ENCODE measurements at places on chromosomes 6 and 20. TPM values are rescaled to one million over a fixed set of nuclear protein-coding genes. Genes with fewer than 3 reads are reported as not detected.

Gene SLC26A8
- total RNA-seq, result 0.33 TPM

Gene LGSN
- not detected for total RNA-seq

Gene CDC25B
- 56.3 TPM for total RNA-seq

Gene CYP21A2
- 2.3 TPM for total RNA-seq

Gene PPP1R16B
- 17.6 TPM for total RNA-seq

Gene ACSS1
- 14.8 TPM for total RNA-seq

Gene IL22RA2
- total RNA-seq, result not detected

Gene SEMG1
- not detected for total RNA-seq

Gene SEMG2
- not detected for total RNA-seq

Gene JAG1
- 226 TPM for total RNA-seq

DNA sequence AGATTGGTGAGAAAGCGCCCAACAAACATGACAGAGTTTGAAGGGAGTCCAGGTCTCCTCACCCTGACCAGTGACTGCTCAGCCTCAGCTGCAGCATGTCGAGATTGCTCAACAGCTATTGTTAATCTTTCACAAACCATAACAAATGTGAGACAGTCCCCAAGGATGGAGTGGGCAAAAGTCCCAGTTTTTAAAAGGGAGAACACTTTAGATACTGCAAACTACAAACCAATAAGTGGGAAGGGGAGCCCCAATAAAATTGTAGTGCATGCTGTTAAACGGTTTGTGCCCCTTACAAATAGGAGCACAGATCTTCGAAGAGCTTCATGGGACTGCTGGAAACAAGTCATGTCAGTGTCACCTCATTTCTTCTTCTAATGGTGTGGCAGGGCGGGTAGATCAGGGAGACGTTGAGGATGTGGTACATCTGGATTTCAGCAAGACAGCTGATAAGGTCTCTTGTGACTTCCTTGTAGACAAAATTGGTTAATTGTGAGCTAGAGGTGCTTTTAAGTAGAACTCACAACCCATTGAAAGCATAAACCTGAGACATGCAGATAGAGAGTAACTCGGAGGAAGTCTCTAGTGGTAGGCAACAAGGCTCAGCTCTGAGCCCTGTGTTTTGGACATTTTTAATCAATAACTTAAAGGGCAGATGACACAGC, 134.0 kb upstream of the ARMC2 start:
- no peak for DNase-seq
- H3K4me3 ChIP-seq, result no peak overlapping the region
- H3K27ac ChIP-seq, result no peak overlapping the region
- H3K4me1 ChIP-seq, result no peaks in the 10 kb centered on the region
- H3K27me3 ChIP-seq, result no peaks in the 10 kb centered on the region
- no peaks in the 10 kb centered on the region for H3K36me3 ChIP-seq

- no peak overlapping the region for H3K27ac ChIP-seq
- H3K36me3 ChIP-seq, result no peaks in the 10 kb centered on the region
- no peaks in the 10 kb centered on the region for H3K27me3 ChIP-seq
- no peak for DNase-seq
These were observed 665.5 kb downstream of the BCKDHB start for GRCh38 chr6:80771941-80772340.

DNA sequence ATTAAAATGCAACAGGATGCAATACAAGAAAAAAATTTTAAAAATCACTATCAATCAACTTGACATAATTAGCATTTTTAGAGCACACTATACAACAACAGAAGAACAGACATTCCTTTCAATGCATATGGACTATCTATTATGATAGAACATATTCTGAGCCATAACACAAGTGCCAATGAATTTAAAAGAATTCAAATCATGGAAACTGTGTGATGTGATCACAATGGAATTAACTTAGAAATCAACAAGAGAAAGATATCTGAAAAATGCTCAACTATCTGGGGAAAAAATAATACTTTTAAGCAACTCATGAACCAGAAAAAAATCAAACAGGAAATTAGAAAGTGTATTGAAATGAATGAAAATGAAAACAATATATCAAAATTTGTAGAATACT, 106.3 kb downstream of the ADTRP start:
- H3K4me1 ChIP-seq, result no peaks in the 10 kb centered on the region
- H3K4me3 ChIP-seq, result no peak overlapping the region
- no peak for DNase-seq
- no peak overlapping the region for H3K27ac ChIP-seq
- no peaks in the 10 kb centered on the region for H3K36me3 ChIP-seq

DNA sequence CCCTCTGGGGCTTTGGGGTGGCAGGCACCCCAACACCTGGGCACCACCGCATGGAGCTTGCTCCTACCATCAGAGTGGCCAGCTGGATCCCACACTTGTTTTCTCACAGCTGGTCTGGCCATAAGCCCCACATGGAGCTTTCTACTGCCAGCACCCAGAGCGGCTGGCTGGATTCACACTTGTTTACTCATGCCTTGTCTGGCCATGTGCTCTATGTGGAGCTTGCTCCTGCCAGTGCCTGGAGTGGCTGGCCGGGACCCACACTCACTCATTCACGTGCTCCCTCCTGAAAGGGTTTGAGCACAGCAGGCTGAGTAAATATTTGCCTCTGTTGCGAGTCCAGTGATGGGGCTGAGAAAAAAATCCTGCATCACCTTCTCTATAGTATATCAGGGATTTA, 487.0 kb downstream of the CD109 start:
- H3K4me3 ChIP-seq, result no peak overlapping the region
- no peaks in the 10 kb centered on the region for H3K27me3 ChIP-seq
- H3K36me3 ChIP-seq, result no peaks in the 10 kb centered on the region
- no peak overlapping the region for H3K27ac ChIP-seq

DNA sequence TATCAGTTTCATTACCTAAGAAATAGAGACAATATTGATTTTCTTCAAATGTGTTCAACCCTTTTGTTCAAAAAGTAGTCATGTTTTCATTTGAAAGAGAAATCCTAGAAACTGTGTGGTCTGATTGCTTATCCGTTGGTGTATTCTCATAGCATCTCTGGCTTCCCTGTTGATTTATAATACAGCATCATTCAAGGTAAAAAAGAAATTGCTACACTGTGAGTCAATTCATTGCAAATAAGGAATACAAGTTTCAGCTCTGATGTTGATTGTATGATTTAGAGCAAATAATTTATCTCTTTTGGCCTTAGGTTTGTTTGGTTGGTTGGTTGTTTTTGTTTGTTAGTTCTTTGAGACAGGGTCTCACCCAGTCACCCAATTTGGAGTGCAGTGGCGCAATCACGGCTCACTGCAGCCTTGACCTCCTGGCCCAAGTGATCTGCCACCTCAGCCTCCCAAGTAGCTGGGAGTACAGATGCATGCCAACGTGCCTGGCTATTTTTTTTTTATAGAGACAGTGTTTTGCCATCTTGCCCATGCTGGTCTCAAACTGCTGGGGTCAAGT, 185.5 kb upstream of the TNFAIP3 start:
- no peaks in the 10 kb centered on the region for H3K36me3 ChIP-seq
- H3K27me3 ChIP-seq, result no peaks in the 10 kb centered on the region
- H3K4me1 ChIP-seq, result no peaks in the 10 kb centered on the region
- H3K27ac ChIP-seq, result no peak overlapping the region

GRCh38 chr6:81331526-81331925, 421.0 kb downstream of the TENT5A start:
- H3K36me3 ChIP-seq, result no peaks in the 10 kb centered on the region
- no peak overlapping the region for H3K4me3 ChIP-seq
- DNase-seq, result no peak
- no peaks in the 10 kb centered on the region for H3K27me3 ChIP-seq
- H3K4me1 ChIP-seq, result no peaks in the 10 kb centered on the region

DNA sequence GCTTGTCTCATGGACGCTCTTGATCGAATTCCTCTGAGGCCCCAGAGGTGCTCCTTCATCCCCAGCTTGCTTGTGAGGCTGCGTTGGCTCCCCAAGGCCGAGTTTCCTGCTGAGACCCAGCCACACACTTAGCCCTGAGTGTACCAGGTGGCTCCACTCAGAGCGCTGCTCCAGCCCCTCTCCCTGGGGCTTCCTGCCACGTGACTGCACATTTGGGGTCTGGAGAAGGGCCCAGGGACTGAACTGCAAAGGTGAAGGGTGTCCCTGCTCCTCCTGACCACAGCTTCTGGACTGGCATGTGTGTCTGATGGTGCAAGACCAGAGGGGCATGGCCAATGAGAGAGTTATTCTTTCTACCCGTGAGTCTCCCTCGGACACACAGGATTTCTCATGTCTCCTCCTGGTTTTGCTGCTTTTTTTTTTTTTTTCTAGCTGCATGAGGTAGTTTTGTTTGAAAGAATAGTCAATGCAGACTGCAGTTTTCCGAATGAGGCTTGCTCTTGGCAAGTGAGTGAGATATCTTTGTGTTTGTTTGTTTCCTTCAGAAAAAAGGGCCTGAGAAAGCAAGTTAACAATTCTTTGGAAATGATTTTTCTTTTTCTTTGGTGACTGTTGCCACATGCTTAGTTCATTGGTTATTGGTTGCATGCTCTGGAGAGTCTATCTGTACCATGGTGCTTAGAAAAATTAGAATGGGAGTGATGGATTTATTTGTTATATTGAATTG, 3.1 kb upstream of the ZNF831 start:
- H3K27me3 ChIP-seq, result no peaks in the 10 kb centered on the region
- no peak for DNase-seq
- no peak overlapping the region for H3K4me3 ChIP-seq
- H3K4me1 ChIP-seq, result no peaks in the 10 kb centered on the region
- H3K36me3 ChIP-seq, result no peaks in the 10 kb centered on the region
- no peak overlapping the region for H3K27ac ChIP-seq

DNA sequence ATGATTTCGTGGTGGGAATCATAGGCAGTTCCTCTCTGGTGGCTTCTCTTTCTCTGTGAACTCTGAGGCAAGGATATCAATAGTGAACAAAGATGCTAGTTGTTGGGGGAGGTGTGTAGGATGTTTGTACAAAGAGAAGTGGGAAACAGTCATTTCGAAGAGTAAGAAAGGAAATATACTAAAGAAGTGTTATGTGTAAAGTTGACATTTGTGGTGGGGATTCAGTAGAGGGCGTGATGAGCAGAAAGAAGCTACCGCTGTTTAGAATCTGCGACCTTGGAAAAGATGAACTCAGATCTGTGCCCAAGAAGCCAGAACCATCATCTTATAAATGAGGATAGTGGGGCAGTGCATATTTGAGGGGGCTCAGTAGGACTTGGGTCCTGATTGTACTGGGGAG, 11.4 kb downstream of the SLC35F1 start:
- H3K4me1 ChIP-seq, result no peaks in the 10 kb centered on the region
- DNase-seq, result no peak
- no peak overlapping the region for H3K27ac ChIP-seq
- no peaks in the 10 kb centered on the region for H3K36me3 ChIP-seq
- no peak overlapping the region for H3K4me3 ChIP-seq

DNA sequence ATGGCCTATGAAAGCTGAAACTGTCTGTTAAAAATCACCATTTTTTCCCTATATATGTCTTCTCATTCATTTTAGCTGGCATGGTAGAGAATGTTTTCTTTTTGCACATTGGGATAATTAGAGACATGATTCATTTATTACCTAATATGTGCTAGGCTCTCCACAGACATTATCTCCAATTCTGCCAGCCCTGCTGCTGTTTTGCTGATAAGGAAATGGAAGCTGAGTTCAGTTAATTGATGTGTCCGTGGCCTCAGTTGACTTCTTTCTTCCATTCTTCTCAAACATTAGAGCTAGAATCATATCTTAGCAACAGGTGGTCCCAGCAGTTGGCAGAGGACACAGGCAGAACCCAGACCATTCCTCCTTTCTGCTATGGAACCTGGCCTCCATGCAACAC, 644.1 kb upstream of the CITED2 start:
- no peak overlapping the region for H3K4me3 ChIP-seq
- DNase-seq, result no peak
- no peaks in the 10 kb centered on the region for H3K36me3 ChIP-seq
- H3K27ac ChIP-seq, result no peak overlapping the region

GRCh38 chr20:889106-889505, 27.0 kb downstream of the ANGPT4 start:
- no peak overlapping the region for H3K4me3 ChIP-seq
- no peak overlapping the region for H3K27ac ChIP-seq
- H3K4me1 ChIP-seq, result no peaks in the 10 kb centered on the region
- no peaks in the 10 kb centered on the region for H3K27me3 ChIP-seq

DNA sequence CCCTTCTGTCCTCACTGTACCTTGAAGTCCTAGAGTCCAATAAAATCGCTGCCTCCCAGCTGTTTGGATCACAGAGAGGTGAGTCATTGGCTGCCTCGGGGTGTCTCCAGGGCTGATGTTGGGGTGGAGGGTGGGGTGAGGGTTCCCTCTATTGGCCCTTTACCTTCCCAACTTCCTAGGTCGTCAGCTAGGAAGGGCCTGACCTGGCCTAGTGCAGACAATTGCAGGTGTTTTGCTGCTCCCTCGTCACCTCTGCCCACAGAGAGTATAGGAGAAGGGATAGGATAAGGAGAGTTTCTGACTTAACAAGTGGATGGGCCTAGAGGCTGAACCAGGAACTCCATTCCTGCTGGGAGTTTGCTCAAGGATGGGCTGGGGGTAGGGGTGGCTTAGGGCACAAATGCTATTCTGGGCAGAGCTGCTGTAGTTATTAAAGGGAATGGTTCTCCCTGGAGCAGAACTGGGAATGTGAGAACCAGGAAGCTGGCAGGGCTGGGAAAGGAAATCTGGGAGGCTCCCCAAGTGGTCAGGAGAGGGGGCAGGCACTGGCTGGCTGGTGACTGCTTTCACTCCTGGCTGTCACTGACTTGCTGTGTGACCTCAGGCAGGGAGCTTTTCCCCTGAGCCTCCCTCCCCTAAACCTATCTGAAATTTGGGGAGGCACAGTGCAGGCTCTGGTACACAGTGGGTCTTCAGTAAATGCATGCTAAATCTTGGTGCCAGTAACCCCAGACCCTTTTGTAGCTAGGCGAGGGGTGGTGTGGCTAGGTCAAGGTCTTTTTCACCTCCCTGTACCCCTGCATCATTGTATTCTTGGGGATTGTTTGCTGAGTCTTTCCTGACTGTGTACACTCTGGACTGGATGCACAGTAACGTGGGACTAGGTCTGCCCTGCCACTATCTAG, 1.5 kb downstream of the TP53INP2 start:
- no peaks in the 10 kb centered on the region for H3K27me3 ChIP-seq
- peak overlapping the region; percentile 74 for H3K27ac ChIP-seq
- H3K4me3 ChIP-seq, result no peak overlapping the region
- no peaks in the 10 kb centered on the region for H3K36me3 ChIP-seq
- no peak for DNase-seq

- no peak overlapping the region for H3K27ac ChIP-seq
- DNase-seq, result no peak
- H3K36me3 ChIP-seq, result no peaks in the 10 kb centered on the region
- H3K4me3 ChIP-seq, result no peak overlapping the region
- H3K27me3 ChIP-seq, result no peaks in the 10 kb centered on the region
These were observed 255.3 kb upstream of the GJE1 start for GRCh38 chr6:141877275-141877983.

DNA sequence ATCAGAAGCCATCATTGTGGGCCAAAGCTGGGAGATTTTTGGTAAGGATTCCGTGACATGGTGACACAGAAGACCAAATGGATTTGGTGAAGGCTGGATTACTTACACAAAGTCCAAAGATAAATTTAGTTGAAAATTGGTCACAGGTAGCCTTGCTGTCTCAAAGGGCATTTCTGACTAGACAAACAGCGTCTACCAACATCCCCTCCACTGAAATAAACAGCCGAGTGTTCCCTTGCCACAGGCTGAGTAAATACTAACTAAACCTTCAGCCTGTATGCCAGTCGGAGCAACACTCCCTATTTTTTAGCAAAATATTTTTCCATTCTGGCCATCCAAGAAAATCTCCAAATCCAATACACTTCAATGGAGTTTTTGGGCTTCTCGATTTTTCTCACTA, 279.9 kb upstream of the CITED2 start:
- no peak overlapping the region for H3K27ac ChIP-seq
- H3K4me1 ChIP-seq, result no peaks in the 10 kb centered on the region
- no peak for DNase-seq
- no peaks in the 10 kb centered on the region for H3K36me3 ChIP-seq

GRCh38 chr6:108711826-108712225, 136.4 kb upstream of the ARMC2 start:
- no peaks in the 10 kb centered on the region for H3K27me3 ChIP-seq
- no peak overlapping the region for H3K4me3 ChIP-seq
- no peak overlapping the region for H3K27ac ChIP-seq
- no peaks in the 10 kb centered on the region for H3K36me3 ChIP-seq
- DNase-seq, result no peak
- no peaks in the 10 kb centered on the region for H3K4me1 ChIP-seq
